ENCODE measurements at places on chromosomes 7 and 10. TPM values are rescaled to one million over a fixed set of nuclear protein-coding genes. Genes with fewer than 3 reads are reported as not detected.

DNA sequence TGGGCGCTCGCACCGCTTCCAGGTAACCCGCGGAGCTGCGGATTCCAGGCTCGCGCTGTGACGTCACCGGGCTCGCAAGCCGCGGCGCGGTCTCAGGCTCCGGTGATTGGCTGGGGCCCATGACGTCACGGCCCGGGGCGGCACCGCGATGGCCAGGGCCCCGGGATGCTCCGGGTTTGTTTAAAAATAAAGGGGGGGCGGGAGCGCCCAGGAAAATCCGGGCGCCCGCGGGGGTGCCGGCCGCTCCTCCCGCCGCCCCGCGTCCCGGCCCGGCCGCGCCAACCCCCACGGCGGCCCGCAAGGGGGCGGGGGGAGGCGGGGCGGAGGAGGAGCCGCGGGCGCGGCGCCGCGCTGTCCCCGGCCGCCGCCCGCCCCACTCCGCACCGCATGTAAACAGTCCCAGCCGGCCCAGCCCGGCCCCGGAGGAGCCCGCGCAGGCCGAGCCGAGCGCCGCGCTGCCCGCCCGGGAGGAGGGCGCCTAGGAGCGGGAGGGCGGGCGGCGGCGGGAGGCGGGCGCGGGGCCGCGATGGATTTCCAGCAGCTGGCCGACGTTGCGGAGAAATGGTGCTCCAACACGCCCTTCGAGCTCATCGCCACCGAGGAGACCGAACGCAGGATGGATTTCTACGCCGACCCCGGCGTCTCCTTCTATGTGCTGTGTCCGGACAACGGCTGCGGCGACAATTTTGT is at the start of gene MTURN:
Gene MTURN (plus strand): TSS at position 376 of the 690 bp plus-strand sequence. CDS start 151 bp downstream, at position 527.
- peak; percentile 93 for DNase-seq

Gene SUV39H2
- 25.8 TPM for total RNA-seq

Gene CLDN4
- 175 TPM for total RNA-seq

Gene VSTM4
- 4.1 TPM for total RNA-seq

Data from mesothelial cell of epicardium (in vitro differentiated cells).